ENCODE measurements at places on chromosomes 7 and 10. TPM values are rescaled to one million over a fixed set of nuclear protein-coding genes. Genes with fewer than 3 reads are reported as not detected.

Gene PNLIP
- total RNA-seq = not detected

Gene BLNK
- total RNA-seq = not detected

DNA sequence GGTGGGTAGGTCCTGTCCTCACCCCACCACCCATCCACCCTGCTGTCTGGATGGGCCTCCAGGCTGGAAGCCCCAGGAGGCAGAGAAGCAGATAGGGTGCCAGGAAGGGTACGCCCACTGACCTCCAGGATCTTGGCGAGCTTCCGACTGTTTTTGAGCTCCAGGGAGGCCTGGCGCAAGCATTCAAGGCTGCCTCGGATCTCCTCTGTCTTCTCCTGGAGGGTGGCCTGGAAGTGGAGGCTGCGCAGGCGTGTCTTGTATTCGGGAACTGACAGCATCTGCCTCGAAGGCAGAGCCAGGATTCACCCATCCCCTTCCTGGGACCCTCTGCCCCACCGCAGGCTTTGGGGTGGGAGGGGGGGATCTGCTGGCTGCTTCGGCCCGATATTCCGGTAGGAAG is 48.4 kb downstream of the GRID2IP start:
- no peak for DNase-seq

Gene PTN
- total RNA-seq = not detected

GRCh38 chr7:44325201-44325671 is at the start of gene CAMK2B:
Gene CAMK2B, minus strand, starts transcription at chr7:44325594. Its CDS starts 173 bp downstream, at chr7:44325421.
- no peak for DNase-seq

DNA sequence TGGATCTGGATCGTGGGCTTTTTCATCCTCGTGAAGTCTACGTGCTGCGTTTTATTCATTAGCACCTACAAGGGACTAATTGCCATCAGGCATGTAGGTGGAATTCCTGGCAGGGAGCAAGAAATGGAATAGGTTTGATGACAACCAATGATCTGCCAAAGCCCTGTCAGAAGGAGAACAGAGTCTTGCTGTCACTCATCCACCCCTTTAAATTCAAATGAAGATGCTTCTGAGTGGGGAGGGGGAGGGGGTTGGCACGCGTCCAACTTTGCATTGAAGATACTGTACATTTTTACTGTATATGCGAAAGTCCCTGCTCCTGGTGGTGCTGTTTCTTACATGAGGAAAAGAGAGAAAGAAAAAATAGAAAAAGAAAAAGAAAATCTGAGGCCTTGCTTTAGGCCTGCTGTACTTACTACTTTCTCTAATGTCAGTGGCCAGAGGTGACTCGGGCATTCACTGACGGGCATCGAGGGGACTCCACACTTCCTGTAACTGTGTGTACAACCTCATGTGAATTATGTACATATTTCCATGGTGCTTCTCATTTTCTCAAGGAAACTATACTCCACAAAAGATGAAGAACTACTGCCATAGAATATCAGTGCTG is 569.1 kb downstream of the INHBA start:
- no peak for DNase-seq

DNA sequence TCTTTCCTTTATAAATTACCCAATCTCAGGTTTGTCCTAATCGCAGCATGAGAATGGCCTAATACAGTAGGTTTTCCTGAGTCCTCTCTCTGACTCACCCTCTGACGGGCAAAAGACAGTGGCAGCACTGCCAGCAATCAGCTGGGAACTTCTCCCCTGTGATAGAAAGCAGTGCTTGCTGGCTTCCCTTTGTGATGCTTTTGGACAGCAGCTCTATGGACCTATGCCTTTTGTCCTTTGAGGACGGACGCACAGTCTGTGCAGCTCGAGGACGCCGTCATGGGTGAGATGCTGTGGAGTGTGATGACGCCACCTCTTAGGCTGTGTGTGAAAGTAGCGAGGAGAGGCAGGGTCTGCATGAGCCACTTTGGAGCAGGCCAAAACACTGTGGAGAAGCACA is 68.8 kb downstream of the KIAA1217 start:
- no peak for DNase-seq

GRCh38 chr7:15967551-15967950 is 281.1 kb upstream of the MEOX2 start:
- DNase-seq = no peak

- no peak for DNase-seq
Observed at GRCh38 chr7:17447728-17448478, 149.5 kb downstream of the AHR start.
